Stimulated activated CD4-positive, alpha-beta T cell treated with anti-CD3 and anti-CD28 coated beads, Interleukin-1b, Interleukin-23, amount 100 ng/mL, for 24 hours (primary cell): ENCODE measurements at places on chromosomes 16 and 17.

DNA sequence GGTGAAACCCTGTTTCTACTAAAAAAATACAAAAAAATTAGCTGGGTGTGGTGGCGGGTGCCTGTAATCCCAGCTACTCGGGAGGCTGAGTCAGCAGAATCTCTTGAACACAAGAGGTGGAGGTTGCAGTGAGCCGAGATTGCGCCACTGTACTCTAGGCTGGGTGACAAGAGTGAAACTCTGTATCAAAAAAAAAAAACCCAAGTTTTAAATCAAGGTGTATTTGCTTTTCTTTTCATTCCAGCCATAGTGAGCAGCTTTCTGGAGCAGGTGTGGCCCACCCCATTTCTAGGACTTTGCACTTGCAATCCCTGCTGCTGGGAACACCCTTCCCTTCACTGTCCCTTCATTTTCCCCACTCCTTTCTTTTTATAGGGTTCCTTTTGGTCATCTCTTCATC is 28.8 kb downstream of the TMEM238L start:
- DNase-seq = no peak

DNA sequence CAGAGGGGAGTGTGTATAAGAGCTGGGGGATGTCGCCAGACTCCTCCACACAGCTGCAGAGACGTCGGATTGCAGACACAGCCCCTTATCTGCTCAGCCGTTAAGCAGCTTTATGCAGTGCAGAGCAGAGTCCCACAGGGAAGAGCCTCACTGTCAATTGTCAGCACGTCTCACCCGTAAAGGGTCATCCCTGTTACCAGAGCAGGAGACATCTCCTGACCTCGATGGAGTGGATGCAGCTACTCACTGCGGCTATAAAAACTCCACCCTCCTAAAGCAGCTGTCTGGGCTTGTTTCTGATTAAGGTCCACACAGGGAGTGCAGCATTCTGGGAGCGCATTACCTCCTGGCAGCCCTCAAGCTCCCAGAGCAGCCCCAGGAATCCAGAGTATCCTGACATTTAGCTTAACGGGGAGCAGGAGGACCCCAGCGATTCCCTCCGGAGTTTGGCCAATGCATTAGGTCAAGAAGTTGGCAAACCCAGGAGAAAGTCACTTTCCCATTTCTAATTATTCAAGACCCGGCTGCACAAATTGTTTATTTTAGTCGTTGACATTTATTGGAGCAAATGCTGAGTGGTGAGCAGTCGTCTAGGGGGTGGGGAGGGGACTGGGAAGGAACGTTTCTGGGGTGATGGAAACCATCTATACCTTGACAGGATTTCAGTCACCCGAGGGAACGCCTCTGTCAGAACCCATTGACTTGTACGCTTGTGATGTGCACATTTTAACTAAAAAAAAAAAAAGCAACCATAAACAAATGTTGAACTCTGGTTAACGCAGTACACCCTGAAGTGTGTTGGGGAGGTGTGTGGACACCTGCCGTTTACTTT is 100.0 kb upstream of the ZNF469 start:
- DNase-seq = no peak

GRCh38 chr16:24571096-24571495 is 31.7 kb downstream of the RBBP6 start:
- no peak for DNase-seq

GRCh38 chr16:11090232-11090631 is 145.9 kb downstream of the CLEC16A start:
- no peak for DNase-seq

DNA sequence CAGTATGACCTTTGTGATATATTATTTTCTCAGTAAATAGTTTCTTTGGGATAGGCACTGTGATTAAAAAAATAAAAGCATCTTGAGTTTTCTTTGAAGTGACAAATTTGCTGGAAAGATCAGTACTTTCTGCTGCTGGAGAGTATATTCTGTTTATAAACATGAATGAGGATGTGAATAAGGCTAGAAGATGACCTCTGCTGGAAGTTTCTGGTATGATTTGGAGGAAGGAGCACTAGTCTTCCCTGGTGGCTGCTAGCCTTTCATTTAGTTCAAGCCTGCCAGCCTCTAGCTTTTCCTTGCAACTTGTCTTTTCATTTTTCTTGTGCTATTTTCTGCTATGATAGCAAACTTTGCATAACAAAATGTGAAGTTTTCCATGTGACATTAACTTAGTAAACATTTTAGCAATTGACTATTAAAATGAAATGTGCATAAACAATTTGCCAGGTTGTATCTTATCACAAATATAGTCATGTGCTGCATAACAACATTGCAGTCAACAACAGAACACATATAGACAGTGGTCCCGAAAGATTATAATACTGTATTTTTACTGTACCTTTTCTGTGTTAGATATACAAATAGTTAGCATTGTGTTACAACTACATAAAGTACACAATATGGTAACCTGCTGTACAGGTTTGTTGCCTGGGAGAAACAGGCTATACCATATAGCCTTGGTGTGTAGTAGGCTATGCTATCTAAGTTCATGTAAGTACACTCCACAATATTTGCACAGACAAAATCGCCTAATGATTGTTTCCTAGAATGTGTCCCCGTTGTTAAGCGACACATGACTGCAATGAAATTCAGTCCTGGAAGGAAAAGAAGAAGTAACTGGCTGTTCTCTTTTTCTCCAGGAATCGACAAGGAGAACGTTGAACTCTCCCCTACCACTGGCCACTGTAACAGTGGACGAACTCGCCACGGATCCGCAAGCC is 18.1 kb upstream of the RAB11FIP4 start:
- DNase-seq = no peak

DNA sequence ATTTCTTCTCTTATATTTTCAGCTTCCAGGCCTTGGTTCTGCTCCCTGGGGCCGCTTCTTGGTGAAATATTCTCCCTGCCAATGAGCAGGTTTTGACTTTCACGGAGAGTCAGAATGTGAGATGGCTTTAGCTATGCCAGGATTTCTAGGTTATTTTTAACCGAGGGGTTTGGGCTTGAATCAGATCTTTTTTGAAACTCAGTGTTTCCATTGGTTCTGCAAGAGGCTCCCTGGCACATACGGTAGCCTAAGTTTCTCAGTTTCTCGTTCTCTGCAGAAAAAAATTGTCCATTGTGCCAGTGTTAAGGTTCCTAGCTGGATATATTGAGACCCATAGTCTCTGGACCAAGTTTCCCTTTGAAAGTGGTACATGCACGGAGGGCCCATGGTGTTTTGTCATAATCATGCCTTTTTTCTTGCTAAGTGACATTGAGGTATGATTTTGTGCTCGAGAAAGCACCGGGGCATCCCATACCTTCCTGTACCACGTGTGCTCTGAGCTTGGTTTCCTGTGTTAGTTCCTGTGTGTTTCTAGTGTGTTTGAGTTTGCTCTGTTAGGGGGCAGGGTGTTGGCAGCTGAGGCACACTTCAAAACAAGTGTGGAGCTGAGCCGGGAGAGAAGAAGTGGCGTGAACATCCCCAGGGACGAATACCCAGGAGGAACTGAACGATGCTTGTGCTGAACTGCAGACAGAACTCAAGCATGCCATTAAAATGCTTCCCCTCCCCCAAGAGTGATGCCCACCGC is 127.2 kb downstream of the HS3ST3B1 start:
- peak; percentile 24 for DNase-seq

DNA sequence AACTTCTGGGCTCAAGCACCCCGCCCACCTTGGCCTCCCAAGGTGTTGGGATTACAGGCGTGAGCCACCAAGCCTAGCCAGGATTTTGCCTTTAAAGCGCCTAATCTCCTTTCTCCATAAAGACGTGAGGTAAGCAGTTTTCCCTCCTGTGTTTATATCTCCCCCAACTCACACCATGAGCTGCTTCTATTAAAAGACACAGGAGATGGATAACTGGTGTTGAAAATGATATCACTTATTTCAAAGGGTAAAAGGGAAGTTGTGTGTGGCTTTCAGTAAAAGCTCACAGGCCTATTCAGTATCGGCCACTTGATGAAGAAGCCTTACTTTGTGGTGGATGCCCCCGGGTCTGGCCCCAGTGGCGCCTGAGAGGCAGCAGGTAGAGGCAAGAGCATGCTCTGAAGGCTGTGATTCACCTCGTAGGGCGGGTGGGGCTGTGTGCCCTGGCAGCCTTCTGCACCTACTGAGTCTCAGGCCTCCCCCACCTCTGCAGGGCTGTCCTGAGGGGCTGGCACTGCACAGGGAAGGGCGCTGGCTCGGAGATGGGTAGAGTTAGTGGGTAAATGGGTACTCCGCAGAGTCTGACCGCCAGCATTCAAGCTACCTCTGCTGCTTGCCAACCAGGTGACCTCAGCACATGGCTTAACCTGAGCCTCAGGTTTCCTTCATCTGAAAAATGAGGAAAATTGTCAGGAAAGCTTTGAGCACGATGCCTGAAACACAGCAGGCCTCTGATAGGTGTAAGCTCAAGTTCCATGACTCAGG is 146.8 kb downstream of the CLEC16A start:
- no peak for DNase-seq

DNA sequence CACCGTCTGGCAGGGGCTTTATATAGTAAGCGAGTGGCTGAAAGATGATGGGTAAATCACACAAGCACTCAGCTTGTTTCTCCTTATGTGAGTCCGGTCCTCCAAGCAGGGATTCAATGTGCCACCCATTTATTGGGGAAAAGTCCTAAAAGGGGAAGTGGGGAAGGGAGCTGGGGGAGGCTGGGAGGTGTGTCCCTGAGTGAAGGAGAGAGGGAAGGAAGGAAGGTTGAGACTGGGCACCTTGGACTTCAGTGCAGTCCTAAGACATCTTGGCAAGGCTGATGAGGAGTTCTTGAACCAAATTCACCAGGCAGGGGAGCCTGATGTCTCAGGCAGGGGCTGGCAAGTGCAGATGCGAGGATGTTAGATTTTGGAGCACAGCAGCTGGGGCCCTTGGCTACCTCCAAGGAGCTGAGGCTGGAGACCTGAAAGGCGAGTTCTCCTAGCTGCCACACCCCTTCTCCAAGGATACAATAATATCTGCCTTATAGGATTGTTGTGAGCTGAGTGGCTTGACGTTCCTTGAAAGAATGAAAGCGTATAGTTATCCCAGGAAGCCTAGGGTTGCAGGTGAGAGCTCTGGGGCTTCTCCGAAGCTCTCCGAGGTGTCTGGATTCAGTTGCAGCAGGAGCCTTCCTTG is 23.0 kb upstream of the CYLD start:
- DNase-seq = no peak

DNA sequence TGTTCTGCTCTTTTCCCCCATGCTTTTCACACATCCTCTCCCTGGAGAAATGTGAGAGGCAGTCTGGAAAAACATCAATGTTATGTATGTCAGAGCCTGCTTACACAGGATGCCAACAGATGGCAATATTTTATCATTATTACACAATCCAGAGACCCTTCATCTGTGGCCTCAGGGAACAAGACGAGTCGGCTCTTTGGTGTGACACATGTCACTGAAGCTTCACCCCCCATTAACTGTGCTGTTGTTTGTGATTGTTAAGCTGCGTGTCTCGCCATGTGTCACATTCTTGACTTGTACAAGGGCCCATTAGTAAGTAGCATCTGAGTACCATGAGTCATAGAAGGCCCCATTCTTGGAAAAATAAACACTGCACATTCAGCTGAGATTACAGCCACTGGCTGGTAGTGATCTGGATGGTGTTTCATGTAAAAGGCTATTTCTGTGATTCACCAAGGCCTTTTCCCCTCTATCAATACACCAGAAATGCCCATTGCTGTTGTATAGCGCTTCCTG is 682.1 kb upstream of the SOX9 start:
- DNase-seq = no peak

- no peak for DNase-seq
Measured at GRCh38 chr17:6501359-6501758, 55.0 kb downstream of the PITPNM3 start.

DNA sequence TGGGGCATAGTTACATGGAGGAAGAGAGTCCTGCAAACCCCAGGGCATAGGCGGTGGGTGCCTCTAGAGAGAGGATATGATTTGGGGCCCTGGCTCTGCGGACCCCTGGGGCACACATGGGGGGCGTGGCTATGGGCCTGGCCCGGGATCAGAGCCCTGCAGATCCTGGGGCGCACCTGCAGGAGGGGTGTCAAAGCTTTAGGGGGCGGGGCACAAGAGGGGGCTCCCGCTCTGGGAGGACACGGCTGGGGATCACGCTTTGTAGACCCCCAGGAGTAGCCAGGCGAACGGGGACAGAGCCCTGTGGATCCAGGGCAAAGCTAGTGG is 497 bp downstream of the BCL7C start:
- no peak for DNase-seq

GRCh38 chr17:37608351-37609169 is 658 bp downstream of the SYNRG start:
- DNase-seq = no peak

DNA sequence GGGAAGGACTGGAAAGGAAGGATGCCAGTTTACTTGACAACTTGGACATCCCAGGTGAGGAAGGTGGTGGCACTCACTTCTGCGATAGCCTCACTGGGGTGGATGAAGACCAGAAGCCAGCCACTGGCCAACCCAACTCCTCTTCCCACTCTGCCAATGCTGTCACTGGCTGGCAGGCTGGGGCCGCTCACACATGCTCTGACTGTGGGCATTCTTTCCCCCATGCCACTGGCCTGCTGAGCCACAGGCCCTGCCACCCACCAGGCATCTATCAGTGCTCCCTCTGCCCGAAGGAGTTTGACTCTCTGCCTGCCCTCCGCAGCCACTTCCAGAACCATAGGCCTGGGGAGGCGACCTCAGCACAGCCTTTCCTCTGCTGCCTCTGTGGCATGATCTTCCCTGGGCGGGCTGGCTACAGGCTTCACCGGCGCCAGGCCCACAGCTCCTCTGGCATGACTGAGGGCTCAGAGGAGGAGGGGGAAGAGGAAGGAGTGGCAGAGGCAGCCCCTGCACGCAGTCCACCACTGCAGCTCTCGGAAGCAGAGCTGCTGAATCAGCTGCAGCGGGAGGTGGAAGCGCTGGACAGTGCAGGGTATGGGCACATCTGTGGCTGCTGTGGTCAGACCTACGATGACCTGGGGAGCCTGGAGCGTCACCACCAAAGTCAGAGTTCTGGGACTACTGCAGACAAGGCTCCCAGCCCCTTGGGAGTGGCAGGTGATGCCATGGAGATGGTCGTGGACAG is 4.5 kb downstream of the ZNF646 start:
- DNase-seq = no peak

DNA sequence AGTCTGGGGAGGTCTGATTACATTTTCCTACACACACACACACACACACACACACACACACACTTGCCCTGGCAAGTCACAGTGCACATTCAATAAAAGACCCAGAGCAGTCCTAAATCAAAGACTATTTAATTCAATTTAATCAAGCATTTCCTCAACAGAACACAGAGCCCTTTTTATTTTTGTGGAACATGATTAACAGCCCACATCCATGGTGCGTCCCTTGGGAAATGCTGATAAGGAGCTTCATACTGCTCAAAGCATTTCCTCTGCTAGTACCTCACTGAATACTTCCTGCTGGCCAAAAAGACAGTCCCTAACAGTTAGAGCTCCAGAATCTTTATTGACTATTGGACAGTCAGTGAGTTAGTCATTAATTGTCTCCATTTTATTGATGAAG is 43.1 kb upstream of the MYH10 start:
- no peak for DNase-seq

DNA sequence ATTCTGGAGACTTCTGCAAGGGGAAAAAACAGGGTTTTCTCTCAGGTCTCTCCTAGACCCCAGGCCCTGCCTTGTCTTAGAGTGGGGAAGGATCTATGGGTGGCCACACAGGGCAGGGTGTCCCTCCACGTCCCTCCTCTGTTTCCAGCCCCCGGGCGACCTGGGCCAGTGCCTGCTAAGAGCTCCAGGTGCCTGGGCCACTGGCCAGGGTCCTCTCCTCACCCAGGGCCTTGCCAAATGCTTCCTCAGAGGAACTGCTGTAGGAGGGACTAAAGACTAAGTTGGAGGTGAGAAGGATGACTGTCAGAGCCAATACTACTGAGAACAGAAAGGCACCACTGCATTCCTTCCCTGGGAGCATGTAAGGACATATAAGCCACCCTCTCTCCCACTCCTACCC is 11.4 kb downstream of the NOS2 start:
- DNase-seq = no peak

- DNase-seq = no peak
Measured at GRCh38 chr17:15414532-15415306, 52.7 kb downstream of the CDRT4 start.
